Ovary (tissue), 10 donors: ENCODE measurements at places on chromosomes 3 and 15.

DNA sequence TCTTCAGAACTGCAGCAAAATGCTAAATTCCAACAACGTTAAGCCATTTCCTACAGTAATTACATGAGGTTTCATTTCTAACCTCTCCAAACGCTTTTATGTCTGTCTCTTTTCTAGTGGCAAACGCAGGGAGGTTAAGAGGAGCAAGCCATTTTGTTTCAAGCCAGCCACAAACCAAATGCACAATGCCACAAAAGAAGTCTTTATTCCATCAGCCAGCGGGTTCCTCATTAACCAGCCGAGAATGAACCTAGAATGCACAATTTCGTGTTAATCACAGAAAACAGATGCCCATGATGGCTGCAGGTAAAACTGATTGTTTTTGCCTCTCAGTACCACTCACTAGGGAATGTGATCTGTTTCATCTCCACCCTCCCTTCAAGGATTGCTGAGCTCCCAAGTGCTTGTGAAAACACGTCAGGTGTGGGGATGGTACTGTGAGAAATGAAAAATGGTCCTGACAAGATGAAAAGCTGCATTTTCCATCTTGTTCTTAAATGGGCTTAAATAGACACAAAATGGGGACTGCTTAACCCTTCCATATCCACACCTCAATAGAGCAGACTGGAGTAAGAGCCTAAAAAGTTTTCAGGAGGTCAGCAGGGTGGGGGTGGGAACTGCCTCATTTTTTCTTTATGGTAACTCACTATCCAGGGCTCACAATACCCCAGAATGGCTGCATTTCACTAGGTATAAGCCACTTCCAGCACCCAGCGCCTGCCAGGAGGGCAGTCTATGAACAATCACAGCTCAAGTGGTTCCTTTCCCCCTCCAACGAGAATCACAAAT is 277.1 kb downstream of the MAGI1 start:
- no peak for DNase-seq

GRCh38 chr3:19970327-19970726 is 23.4 kb downstream of the RAB5A start:
- DNase-seq, result no peak

GRCh38 chr3:185153171-185153771 is 411 bp upstream of the C3orf70 start:
- peak; percentile 50 for DNase-seq

- no peak for DNase-seq
Observed at GRCh38 chr3:20589275-20589674, 403.3 kb upstream of the SGO1 start.

GRCh38 chr3:74214286-74214685 is 400.2 kb downstream of the CNTN3 start:
- no peak for DNase-seq

DNA sequence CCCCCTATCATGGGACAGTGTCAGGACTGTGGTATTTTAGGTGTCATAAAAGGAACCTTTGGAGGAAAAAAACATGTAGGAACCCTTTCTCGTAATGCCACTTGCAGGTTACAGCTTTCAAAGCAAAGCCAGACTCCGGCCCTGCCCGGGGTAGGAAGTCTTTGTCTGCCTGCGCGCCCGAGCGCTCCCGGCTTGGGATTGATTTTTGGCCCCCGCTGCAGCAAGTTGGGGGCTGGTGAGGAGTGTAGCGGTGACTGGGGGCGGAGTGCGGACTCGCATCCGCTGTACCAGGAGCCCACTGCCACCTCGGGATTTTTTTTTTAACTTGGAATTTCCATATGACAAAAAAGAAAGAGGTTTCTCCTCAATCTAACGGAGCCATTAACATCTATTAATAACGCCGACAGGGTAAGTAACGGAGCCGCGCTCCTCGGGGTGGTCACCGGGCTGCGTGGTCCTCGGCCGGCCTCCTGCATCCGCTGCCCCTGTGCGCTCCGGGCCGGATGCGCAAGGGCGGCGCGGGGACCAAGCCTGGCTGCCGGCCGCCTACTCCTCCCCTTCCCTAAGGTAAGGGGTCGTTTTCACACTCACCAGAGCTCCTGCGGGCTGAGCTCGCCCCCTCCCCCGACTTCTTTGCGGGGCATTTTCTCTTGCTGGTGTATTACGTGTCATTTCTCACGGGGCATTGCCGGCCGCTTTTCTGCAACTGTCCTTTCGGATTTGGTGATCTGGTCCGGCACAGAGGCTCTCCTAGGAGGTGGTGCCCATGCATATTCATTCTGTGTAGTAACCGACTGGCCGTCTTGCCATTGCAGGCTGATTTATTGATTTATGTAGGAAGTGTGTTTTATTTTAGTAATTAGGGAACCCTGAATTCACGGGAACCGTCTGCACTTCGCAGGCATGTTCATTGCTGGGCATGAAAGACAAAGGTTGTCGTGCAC is 219.8 kb upstream of the TOPAZ1 start:
- DNase-seq, result no peak

DNA sequence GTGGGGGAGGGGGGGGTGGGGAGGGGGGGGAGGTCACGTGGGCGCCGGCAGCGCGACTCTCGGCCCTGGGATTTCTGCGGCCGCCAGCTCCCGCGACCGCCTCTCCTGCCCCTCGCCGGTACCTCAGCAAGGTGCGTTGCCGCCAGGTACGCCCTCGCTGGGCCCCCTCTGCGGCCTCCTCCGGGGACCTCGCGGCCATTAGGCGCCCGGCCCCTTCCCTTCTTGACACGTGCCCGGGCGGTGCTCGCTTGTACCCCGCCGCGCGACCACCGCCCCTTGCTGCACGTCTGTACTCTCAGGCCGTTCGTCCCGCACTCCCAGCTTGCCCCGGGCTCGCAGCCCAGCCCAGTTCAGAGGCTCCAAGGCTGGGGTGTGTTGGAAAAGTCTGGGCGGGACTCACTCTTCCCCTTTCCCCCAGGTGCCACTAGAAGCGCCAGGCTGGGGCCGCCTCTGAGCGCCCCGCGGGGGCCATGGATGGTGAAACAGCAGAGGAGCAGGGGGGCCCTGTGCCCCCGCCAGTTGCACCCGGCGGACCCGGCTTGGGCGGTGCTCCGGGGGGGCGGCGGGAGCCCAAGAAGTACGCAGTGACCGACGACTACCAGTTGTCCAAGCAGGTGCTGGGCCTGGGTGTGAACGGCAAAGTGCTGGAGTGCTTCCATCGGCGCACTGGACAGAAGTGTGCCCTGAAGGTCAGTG is at the start of gene MAPKAPK3:
Gene MAPKAPK3 (plus strand): TSS at position 56 of the 696 bp plus-strand sequence. CDS start 415 bp downstream, at position 471.
- DNase-seq, result peak; percentile 73

- no peak for DNase-seq
Observed at GRCh38 chr15:42915654-42916315, 4.8 kb downstream of the TTBK2 start.

DNA sequence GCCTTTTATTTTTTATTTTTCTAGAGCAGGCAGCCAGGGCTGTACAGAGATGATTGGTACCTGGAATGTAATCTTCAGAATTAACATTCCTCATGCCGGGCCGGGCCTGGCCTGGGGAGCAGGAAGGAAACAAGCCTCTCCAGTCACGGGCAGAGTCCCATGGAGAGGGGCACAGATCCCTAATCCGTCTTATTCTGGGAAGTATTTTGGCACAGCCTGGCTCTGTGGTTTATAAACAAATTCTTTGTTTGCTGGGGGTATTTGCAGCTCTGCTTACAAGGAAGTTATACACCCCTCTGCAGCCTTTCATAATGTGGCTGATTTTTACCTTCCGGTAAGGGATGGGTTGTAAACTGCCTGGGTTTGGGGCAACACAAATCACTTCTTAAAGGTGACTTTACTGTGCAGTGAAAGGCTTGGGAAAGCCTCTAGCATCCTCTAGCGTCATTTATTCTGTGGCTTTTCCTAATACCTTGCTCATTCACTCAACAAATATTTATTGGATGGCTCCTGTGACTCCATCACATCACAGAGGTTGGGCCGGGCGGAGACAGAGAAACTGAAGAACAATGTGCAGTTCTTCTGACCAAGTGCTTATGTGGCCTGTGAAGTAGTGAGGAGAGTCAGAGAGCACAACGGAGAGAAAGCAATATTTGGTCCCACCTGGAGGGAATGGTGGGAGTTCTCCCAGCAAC is 2.7 kb downstream of the SLC6A20 start:
- no peak for DNase-seq

DNA sequence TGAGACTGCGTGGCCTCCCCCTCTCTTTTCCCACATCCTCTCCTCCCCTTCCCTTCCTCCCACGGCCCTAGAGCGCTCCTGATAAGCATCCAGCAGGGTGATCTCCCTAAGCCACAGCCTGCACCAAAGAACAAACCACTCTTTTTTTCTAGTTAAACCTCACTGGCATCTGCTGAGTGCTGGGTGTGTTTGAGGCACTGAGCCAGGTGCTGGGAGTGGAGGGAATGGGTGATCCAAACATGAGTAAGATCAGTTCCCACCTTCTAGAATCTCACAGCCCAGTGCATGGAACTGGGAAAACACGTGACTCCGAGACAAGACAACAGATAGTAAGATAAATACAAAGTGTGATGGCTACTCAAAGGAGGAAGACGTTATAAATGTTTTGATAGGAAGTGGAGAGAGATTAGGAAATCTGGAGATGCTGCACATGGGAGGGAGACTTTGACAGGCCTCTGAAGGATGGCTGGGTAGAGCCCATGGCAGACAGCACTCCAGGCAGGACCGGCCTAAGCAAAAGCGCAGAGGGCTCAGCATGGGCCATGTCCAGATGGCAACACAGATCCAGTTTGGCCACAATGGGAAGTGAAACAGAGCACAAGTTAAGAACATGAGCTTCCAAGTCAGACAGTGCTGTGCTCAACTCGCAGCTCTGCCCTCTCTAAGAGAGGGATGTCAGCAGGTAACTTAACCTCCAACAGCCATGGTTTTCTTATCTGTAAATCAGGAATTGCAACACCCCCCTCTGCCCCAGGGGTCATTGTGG is 55.6 kb downstream of the CCR3 start:
- DNase-seq, result no peak

DNA sequence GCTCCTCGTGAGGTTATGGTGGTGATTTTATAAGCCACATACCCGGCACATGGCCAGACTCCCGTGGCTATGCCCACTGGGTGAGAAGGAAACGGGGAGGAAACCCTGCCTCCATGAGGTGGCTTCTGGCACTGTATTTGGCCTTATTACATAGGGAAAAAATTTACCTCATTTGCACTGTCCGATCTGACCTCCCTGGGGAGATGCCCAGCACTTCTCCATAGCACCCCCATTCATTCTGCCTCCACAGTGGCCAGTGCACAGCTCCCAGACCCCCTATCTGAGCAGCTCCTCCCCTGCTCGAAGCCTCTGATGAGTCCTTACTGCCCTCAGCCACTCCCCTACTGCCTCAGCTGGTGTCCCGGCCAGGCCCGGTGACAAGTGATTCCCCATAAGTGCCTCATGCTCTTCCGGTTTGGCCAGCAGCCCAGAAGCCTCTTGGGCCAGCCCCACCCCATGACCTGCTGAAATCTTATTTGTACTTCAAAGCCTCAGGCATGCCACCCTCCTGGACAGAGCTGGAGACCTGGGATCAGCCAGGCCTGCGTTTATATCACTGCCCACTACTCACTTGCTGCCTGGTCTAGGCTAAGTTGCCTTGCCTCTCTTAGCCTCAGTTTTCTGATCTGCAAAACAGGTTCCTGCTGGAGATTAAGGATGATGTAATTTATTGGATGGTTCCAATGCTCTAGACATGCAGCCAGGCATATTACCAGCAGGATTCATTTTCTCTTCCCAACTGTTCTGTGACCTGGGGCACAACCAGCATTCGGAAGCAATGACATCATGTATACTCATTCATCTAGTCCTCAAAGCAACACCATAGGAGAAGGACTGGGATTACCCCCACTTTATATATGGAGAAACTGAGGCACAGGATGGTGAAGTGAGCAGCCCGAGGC is 30.6 kb upstream of the SLC6A6 start:
- no peak for DNase-seq

GRCh38 chr3:189338366-189338765 is 166.6 kb downstream of the TPRG1 start:
- DNase-seq, result no peak

- DNase-seq, result no peak
Observed at GRCh38 chr3:180447136-180447535, 154.8 kb upstream of the TTC14 start.

GRCh38 chr15:40825661-40826422 is 2.7 kb downstream of the PPP1R14D start:
- DNase-seq, result no peak

DNA sequence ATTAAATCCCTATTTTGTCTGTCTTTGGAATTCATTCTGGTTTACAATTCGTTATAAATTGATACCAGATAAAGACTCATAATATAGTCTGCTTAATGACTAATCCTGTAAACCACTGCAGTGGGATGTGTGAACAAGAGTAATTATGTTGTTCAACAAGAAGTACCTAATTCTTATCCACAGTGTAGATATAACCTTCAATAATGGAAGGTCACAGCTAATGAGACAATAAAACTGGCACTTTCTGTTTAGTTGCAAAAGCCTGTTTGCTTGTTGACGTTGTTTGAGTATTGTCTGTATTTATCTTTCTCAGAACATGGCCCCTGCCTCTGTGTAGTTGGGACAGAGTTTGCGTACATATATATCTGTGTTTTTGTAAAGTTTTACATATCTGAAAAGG is 26.7 kb downstream of the PIAS1 start:
- no peak for DNase-seq

DNA sequence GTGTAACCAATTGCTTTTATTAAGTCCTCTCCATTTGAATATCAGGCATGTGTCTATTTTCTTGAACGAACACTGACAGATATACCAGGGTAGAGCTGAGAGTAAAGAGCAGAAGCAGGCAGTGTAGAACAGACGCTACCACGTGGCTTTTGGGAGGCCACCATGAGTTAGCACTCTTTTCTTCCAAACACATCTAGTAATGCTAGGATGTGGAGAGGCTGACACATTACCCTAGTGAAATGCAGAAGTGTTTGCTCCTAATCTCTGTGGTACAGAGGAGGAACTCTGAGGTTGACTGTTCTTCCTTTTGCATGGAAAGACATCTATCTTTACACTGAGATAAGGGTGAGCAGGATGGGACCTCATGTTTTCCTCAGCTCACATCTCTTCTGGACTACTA is 216.3 kb downstream of the SATB1 start:
- DNase-seq, result no peak

DNA sequence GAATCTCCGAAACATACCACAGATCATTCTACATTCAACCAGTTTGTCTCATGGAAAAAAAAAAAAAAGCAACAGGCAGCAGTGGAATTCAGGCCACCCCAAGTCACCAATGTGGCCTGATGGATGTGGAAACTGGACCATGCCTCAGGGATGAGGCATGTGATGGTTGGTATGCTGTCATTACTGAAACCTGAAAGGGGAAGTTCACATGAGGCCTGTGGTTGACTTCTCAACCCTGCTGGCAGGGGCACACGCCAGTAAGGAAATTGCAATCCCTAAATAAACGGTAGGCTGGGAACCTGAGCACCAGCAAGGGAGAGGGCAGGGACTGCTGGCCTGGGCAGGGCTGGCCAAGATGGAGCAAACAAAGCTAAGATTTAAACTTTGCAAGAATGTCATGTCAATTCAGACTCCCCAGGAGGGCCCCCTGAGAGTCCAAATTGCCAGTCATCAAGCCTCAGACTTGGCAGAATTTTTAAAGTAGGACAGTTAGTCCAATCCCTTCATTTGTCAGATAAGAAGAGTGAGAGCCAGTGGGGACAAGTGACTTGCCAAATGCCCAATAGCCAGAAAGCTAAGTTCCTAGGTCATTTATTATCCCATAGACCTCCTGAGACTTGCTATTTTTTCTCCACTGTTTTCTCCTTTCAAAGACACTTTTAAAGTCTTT is 310.4 kb downstream of the ERC2 start:
- no peak for DNase-seq
